ENCODE measurements at places on chromosomes 4 and X.

DNA sequence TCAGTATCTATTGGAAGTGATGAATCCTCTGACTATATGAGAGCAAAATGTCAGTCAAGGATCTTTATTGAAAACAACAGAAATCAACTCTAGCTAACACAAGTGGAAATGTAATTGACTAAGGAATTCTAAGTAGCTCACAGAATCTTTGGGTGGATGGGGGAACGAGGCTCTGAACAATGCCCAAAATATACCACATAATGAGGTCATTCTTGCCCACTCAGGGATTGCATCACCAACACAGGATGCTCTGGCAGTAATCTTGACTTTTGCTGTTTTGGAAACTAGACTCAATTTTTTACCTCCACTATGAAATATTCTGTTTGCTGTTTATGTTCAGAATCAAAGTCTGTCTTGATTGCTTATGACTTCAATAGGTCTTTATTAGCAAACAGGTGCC lies 127.4 kb upstream of the UNC5C start:
- DNase-seq = no peak

- DNase-seq = no peak
These were observed 1123.7 kb upstream of the POU3F4 start for GRCh38 chrX:82384401-82384800.

DNA sequence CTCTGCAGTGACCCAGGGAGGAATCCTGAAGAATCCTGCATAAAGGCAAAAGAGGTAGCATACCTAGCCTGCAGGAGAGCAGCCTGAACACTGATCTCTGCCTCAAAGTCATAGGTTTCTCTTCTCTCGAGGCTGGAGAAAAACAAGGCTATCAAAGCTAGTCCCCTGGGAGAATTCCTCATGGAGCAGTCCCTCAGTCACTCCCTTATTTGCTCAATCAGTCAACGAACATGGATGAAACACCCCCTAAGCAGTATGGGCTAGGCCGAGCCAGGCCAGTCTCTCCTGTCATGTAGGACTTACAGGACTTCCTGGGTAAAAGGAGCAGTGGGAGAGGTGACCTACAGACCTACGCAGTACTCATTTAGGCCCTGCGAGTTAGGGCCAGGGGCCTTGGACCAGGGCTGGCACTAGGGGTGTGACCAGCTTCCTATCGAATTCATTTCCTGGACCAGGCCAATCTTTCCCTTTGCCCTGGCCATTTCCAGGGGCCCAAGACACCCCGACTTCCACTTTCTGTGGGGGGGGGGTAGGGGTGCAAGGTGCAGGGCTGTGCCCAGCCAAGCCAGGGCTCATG lies 164.1 kb downstream of the EFNB1 start:
- no peak for DNase-seq

GRCh38 chr4:126172126-126172525 lies 857.4 kb downstream of the FAT4 start:
- DNase-seq = no peak

DNA sequence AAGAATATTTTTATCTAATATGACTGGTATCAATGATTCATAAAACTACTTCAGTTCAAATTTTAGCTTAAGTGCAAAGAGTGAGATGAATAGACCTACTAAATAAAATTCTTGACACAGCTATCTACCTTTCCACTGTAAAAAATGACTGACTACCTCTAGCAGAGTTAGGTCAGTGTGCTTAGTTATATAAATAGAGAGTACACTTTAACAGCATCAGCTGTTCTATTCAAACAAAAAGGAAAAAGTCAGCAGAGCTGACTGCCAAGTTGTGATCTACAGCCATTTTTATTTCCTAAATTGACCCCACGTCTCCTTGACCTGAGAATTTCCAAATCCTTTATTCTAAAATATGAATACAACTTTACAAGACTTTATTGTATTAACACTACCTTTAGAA lies 262.4 kb downstream of the CAMK2D start:
- DNase-seq = no peak

DNA sequence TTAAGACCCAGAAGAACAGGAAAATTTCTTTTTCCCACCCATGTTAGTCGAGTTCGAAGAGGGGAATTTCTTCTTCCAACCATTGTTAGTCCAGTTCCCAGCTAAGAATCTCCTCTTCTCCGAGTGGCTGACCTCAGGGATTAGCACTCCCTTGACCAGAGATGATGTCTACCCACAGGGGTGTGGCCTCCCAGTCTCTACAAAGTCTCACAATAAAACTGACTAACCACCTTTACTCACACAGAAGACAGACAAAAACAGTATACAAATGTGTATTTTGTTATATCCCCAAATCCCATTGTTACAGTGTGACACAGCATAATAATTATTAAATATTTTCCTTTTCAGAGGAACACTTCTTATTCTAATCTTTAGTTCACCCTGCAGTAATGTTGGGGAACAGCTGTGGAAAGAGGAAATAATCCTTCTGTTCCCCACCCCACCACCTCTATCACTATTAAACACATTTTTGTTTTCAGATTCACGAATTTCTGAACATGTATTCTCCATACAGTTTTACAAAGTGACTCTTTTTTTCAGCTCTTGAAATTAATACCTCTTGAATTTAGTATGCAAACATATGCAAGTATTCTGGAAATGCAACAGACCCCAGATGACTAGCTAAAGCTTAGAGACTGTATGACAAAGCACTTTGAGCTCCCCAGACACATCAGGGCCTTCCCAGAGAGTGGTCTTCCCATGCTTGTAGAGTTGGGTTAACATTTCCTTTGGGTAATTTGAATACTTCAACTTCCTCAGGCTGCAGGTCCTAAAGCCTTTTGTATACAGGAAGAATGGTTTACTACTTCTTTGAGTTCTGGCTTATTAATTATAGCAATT lies 62.5 kb upstream of the NFKB1 start:
- DNase-seq = no peak

DNA sequence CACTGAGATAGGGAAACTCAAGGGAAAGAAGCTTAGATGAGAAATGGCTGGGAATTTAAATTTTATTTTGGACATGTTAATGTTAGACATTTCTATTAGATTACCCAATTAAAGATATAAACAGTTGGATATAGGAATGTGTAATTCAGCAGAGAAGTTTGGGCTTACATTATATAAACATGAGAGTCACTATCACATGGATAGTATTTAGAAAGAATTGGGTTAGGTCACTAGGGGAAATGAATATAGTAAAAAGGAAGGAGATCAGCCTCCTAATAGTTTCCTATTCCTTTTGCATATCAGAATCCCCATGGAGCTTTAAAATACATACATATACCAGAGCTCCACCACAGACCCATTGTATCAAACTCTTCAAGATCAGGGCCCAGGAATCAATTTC lies 19.6 kb upstream of the CXCL5 start:
- no peak for DNase-seq
